Activated CD4-positive, CD25-positive, alpha-beta regulatory T cell treated with anti-CD3 and anti-CD28 coated beads, Interleukin-2, amount 50 U/mL, for 24 hours (primary cell): ENCODE measurements at places on chromosomes 2 and 18.

DNA sequence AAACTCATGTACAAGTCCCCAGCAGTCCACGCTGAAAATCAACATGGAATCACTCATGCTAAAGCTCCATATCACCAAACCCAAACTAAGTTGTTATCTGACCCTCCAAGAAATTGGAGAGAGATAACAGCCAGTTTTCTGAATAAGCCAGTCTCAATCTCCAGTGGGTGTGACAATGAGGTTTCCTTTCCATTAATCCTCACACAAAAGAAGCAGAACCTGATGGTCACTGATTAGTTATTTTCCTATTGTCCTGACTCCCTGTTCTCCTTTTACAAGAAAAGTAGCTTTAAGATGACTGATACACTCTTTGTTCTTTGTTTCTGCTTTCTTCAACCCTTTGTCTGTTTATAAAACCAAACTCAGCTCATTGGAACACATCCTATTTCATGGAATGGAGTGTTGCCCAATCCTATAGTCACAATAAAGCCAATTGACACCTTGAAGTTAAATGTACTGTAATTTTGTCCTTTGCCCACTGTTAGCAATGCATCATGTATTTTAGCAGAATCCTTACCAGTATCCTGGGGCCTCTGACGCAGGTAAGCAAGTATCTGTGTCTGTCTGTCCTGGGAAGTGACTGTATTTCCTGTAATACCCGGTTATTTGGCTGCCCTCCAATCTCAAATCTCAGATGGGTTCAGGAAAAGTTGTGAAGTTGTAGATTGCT is 30.6 kb upstream of the SH3RF3 start:
- no peak for ATAC-seq

GRCh38 chr2:101277111-101277510 is 24.4 kb downstream of the CNOT11 start:
- no peak for ATAC-seq

DNA sequence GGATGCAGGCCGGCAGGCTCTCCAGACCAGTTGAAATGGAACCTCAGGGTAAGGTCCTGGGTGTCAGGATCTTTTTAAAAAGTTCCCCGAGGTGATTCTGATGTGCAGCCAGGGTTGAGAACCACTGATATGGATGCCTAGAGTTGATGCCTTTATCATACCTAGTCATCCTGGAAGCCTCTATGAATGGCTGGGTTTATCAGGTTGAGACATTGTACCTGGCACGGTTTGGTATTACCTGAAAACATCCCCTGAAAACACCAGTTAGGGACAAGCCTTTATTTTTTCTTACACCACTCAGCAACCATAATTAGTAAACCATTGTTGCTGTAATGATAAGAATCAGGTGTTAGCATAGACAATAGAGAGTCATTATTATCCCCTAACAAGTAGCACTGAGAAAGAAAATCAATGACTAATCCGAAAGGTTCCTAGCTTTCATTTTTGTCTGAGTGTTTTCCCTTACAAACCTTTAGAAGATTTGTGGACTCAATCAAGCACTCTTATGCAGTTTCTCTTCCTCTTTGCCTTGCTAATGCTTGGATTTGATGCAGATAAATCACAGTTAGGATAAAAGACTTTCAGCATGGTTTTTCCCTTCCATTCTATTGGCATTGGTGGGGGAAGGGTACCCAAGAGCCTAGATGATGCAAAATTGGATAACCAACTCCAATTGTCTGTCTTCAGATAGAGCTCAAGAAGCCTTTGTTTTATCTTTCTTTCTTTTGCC is 116.5 kb upstream of the LYPD6 start:
- ATAC-seq = no peak

- ATAC-seq = no peak
Measured at GRCh38 chr18:48590678-48591077, 51.8 kb downstream of the CTIF start.

DNA sequence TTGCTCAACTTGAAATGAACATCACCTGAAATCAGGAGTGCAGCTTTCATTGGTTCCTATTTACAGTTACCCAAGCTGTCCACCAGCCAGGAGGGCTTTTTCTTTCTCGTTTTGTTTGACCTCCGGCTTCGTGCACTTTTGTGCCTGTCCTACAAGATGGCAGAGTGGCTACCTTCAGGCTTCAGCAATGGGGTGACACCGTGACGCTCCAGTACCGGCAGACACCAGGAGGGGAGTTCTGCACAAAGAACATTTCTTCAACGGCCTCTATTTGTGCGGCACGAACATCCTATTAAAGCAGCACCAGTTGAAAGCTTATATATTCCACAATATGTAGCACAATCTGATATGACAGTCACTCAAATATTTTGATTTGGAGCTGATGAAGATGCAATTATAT is 18.3 kb downstream of the RNASEH1 start:
- no peak for ATAC-seq

- ATAC-seq = no peak
Measured at GRCh38 chr2:73892631-73893329, at the start of gene ACTG2. Gene ACTG2 (plus strand): TSS chr2:73893008. CDS start chr2:73901312, 8,304 bp downstream.

- no peak for ATAC-seq
Measured at GRCh38 chr18:9057646-9058045, 44.9 kb upstream of the NDUFV2 start.

- ATAC-seq = no peak
Measured at GRCh38 chr2:215460682-215461382, 25.0 kb upstream of the FN1 start.

- no peak for ATAC-seq
Measured at GRCh38 chr2:125160947-125161346, 1135.9 kb downstream of the CNTNAP5 start.

DNA sequence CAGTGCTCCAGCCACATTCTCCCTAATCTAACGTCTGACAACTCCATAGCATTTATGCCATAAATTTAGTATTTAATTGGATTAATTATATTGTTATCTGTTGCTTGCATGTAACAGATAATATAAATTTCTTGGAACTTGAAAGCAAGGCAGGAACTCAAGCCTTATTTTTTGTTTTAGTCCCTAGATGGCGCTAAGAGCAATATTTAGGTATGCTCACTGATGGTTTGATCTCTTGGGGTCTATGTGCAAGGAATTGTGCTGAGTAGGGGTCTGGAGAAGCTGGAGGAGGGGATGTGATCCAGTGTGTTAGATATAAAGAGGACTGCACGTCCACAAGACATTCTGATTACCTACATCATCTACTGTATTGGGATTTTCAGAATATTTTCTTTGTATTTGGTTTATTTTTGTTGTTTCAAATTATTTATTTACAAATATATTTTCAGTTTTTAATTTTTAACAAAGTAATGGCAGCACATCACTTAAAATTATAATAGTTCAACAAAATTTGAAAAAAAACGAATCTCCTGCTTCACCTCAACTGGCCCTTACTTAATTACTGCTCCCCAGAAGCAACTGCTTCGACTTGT is 32.8 kb downstream of the KATNAL2 start:
- ATAC-seq = no peak

- no peak for ATAC-seq
Measured at GRCh38 chr18:52437161-52437560, 97.2 kb downstream of the DCC start.

DNA sequence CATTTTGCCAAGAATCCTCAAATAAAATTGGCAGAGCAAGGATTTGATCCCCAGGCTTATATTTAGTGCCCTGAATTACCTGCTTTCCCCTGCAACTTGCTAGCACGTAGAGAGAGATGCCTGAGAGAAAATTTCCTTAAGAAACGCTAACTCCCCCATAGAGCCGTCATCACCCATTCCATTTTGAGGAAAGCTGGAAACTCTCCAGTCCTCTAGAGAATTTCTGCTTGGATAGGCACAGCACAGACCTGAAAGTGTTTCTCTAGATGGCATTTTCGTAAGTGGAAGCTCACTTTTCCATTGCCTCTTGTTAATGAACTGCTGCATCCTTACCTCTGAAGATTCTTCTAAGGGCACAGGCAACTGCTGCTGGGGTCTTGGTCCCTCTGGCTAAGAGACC is 277.8 kb upstream of the SIX2 start:
- ATAC-seq = no peak

GRCh38 chr2:159362816-159363251 is 76.3 kb upstream of the WDSUB1 start:
- no peak for ATAC-seq

DNA sequence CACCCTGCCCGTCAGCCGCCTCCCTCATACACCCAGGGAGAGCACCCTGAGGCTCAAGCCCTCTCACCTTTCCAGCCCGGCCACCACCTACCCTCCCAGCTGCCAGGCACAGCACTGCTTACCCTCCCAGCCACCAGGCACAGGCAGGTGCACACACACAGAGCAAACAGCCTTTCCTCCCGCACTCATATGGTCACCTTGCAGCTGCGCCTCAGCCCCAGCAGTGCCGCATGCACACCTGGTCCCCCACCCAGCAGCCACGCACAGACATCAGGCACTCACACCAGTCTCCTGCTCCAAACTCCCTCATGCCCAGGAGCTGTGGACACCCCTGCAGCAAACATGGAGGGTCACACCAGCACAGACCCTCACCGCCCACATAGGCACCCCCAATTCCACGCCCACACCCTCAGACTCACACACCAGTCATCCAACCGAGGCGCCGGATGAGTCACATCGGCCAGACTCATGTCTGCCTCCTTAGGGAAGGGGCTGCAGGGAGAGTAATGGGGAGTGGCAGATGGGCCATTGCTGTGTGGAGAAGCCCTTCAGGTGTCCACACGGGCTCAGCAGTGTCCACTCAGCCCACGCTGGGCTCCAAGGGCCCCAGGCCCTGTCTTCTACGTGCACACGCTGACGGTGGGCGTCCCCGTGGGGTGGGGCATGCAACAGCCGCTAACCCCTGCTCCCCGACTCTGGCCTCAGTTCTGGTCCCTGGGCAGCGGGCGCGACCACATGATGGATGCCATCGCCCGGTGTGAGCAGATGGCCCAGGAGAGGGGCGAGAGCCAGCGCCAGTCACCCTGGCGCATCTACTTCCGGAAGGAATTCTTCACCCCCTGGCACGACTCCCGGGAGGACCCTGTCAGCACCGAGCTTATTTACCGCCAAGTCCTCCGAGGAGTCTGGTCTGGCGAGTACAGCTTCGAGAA is 22.3 kb upstream of the GPR17 start:
- ATAC-seq = no peak

DNA sequence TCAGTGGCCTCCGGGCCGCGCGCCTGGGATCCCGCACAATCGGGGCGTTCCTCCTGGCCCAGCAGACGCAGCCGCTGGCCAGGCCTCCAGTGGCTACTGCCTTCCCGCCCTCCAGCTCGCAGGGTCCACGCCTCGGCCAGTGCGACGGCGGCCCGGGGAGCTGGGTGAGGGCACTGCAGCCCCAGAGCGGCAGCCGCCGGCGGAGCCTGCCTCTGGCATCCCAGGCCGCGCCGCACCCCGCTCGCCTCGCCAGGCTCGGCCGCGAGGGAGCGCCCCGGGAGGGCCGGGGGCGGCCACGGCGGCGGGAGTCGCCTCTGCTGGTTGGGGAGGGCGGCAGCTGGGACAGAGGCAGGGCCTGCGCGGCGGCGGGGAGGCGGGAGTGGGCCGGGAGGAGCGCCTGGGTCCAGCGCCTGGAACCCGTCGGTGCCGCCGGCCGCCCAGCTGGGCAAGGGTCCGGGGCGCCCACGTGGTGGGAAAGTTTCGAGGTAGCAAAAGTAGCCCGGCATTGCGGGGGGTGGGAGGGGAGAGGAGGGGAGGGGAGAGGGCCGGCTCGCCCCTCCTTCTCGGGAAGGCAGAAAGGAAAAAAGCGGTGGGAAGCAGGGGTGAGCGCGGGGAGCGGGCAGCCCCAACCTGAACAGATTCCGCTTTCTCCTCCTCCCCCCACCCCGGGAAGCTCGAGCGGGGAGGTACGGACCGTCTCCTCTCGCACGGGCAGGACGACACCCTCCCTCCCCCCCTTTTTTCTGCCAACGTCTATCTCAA is 1.5 kb upstream of the INHBB start:
- no peak for ATAC-seq

DNA sequence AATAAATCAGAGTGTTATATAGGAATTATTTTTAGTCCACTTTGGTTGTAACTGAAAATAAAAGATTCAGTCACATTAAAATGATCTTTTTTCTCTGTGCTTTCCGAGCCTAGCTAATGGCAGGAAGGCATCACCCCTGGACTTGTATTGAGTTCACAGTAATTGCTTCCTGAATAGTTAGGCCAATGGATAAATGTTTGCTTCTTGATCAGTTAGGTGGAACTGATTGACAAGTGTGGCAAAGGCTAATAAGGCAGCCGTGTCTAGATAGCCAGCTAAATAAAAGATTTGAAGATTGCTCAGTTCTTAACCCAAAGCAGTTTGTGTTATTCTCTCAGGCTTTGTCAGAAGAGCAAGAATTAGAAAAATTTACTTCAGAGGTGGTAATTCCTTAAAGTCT is 20.8 kb downstream of the FAM171B start:
- ATAC-seq = no peak

- ATAC-seq = no peak
Measured at GRCh38 chr2:8985561-8986326, 17.7 kb downstream of the MBOAT2 start.
